ENCODE measurements at places on chromosomes 13 and 19.

DNA sequence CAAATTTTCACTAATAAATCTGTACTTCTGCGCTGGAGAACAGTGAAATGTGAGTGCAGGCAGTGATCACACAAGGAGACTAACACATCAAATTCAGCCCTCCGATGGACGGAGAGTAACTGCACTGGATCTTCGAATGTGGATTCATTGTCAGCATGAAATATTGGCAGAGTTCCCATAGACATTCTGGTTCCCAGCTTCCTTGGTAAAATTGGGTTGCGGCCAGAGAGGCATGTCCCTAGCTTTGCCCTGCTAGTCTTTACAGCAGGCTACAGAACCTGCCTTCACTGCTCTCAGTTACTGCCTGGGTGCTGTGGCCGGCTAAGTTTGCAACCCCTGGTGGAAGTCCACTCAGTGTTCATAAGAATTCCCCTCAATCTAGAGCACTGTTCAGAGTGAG, 32.3 kb upstream of the UQCRFS1 start:
- DNase-seq: no peak

GRCh38 chr19:33241530-33242101, 16.0 kb upstream of the SLC7A10 start:
- DNase-seq: peak; percentile 30

GRCh38 chr13:40589285-40590109, 76.9 kb downstream of the FOXO1 start:
- DNase-seq: no peak

- no peak for DNase-seq
Measured at GRCh38 chr19:42421591-42422031, 5.6 kb downstream of the LIPE start.

GRCh38 chr13:21875116-21875515, 204.2 kb downstream of the FGF9 start:
- DNase-seq: no peak

DNA sequence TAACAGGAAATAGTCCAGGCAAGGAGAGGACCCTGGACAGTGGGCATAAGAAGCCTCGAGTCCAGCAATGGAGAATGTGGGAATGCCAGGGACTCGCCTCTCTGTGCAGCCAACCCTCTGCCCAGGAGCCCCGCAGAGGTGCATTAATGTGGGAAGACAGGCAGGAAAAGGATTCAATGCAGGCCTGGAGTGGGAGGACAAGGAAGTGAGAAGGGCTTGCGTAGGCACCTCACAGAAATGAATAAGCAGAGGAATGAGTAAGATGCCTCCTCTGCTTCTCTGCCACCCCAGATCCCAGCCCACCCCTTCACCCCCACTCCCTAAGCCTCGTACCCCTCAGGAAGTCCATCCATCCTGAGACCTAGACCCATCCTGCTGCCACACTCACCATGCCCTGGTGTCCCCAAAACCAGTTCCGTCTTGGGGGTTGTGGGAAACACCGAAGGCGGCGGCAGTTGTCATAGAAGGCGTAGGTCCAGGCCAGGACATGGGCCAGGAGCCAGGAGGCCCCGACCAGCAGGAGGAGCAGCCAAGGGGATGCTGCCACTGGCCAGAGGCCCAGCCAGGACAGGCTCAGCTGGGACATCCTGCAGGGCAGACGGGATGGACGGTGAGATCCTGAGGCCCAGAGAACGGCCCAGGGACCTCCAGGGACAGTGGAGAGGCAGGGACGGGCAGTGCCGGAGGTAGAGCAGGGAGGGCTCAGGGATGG, 692 bp downstream of the CYP4F2 start:
- no peak for DNase-seq
